T1000 (cell line): ENCODE measurements at places on chromosomes 5 and 9.
A peak's percentile ranks its signal among the peaks of the same experiment; 100 is the strongest.

- DNase-seq = no peak
Observed at GRCh38 chr5:125137535-125137934, 391.1 kb upstream of the ZNF608 start.

- DNase-seq = no peak
Observed at GRCh38 chr9:115717711-115718173, 435.8 kb upstream of the PAPPA start.

DNA sequence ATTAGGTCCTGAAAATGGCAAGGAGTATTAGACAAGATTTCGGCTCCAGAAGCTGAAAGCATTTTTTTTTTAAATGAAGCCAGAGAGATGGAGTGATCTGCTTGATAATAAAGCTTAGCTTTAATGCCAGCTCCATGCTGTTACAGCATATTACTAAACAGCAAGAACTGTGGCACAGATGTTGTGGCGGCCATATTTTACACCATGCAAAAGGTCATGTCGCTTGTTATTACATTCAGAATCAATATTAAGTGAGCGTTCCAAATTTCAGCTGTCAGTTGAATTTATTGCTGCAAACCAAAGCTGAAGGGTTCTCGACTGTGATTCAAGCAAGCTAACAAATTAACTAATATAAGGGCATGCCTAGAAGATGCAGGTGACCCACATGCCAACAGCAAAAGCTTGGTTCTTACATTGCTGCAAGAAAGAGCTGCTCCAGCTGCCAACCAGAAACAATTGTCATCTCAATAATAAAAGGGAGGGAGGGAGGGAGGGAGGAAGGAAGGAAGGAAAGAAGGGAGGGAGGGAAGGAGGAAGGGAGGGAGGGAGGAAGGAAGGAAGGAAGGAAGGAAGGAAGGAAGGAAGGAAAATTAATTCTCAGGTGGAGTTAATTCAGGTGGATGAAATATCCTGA, 517.7 kb upstream of the WWC1 start:
- no peak for DNase-seq

DNA sequence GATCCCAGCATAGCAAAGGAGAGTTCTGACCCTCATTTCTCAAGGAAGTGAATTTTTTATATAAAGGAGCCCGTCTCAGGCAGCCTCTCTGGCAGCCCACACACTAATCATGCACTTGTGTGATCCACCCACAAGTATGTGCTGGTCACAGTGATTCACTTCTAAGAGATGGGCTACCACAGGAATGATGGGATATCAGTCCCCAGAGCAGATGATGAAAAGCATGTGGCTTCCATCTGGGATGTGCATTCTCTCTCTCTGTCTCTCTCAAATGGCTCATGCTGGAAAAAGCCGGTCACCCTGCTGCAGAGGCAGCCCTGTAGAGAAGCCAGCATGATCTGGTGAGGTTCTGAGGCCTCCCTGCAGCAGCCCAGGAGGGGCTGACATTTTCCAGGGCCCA, 74.2 kb upstream of the ADCY2 start:
- no peak for DNase-seq

- no peak for DNase-seq
Observed at GRCh38 chr9:134030821-134031470, 5.7 kb downstream of the BRD3OS start.

GRCh38 chr5:142200387-142200786, 91.8 kb downstream of the NDFIP1 start:
- no peak for DNase-seq

- DNase-seq = no peak
Observed at GRCh38 chr5:137954131-137954879, 65.0 kb downstream of the PKD2L2 start.

DNA sequence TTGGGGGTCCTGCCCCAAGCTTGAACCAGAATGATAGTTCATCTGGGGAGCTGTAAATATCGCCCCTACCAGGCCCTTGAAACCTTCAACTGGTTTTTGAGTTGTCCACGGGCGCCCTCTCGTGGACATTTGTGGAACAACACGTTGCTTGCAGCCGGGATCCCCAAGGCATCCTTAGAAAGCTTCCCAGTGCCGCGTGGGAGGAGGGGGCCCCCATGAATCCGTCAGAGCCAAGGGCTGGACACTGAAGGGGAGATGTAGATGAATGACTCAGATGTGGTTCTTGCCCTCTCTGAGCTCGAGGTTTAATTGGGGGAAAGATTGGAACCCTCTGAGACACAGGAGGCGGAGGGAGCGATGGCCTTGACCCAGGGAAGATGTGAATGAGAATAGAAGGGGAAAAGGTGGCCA, 31.8 kb upstream of the ORM1 start:
- peak; percentile 61 for DNase-seq

DNA sequence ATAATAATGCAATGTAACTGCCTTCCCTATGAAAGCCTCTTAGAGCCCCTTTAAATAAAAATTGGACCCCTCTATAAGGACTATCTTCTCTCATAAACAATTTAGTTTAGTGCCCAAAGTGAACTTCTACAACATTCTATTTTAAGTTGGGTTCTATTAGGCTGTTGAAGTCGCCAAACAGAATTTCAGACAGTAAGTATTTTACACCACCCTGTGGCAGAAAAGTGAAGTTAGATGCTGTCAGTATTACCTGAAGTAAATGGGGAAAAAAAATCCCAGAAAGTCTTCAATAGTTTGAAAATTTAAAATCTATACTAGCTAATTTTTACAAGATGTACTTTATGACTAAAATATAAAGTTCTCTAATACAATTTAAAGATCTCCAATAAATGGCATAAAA, 29.5 kb downstream of the CAAP1 start:
- no peak for DNase-seq

DNA sequence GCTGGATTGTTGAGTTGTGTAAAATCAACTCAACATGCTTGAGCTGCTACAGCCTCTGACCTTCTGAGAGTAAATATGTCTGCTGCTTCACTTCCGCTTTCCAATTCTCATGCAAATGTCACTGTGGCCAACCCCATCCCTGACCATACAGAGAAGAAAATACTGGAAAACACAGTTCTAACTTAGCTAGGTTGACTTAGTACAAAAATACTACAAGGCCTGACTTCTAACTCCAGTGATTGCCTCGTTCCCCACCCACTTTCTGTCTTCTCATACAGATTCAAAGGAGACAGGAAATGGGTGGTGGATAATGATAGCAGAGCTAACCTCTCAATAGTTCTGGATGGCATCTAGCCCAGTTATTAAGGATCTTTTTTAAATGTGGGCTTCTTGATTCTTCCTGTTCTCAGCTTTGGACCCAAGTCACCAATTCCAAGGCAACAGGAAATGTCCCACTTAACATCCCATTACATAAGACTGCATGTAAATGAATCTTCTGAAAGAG, 226.6 kb upstream of the SLC24A2 start:
- no peak for DNase-seq

DNA sequence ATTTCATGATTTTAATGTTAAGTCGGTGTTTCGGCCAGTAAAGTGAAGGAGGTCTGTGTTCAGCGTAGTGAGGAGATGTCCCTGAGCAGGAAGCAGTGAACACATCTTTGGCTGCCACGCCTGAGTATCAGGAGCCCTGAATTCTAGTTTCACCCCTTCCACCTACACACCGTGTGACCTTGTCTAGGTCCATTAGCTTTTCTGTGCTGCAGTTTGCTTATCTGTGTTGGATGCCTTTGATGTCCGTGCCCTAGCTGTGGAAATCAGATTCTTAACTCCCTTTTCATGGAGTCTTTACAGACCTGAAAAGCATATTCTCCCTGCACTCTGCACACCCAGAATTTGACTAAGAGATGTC, 601 bp downstream of the FBXO38 start:
- no peak for DNase-seq

DNA sequence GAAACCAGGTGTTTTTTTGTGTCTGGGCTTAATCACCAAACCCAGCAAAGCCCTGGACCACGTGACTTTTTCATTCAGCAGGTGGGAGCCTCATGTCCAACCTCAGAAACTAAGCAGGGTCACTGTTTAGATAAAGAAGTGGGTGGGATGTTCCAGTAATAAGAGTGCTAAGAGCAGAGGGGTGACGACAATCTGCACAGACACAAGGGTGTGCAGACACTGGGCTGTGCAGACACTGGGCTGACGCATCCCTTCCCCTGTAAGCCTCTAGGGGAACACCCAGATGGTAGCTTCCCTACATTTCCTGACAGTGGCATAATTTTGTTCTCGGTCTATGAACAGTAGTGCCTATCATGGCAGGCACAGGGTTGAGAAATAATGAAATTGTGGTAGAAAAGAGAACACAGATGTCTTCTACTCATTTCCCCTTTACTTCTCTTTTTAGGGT, 85.1 kb downstream of the SAXO1 start:
- DNase-seq = no peak

DNA sequence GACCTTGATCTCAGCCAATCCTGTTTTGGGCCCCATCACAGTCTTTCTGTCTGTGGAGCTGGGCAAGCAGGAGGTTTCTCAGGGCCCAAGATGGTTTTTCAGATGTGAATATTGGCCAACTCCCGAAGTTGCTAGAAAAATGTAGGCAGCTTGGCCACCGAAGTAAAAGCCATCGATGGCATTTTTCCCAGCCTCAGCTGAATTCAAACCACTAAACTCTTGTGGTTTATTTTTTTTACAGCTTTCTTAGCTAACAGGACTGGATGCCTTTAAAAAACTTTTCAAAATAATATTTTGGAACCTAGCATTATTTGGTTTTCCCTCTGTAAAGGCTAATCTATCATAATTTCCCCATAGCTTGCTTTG, 102.5 kb upstream of the ERCC6L2 start:
- no peak for DNase-seq

- DNase-seq = no peak
Observed at GRCh38 chr5:65828022-65828896, 98.1 kb upstream of the ERBIN start.

DNA sequence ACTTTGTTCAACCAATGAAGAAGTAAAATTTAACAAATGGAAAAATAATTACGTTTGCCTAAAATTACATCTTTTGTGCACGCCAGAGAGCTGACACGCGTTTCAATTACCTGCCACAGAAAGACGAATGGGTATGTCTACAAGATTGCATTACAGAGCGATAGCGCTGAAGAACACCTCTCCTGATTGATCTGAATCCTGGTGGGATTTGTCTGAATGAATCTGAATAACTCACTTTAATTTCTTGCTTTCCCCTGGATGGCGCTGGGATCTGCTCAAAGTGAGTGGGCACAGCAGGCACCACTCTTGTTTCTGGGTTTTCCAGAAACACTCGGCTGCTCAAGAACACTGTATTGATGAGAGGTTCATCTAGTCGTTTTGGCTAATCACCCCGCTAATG, 148.8 kb upstream of the TBC1D2 start:
- DNase-seq = no peak

GRCh38 chr9:87433853-87434252, 63.8 kb upstream of the DAPK1 start:
- DNase-seq = no peak

DNA sequence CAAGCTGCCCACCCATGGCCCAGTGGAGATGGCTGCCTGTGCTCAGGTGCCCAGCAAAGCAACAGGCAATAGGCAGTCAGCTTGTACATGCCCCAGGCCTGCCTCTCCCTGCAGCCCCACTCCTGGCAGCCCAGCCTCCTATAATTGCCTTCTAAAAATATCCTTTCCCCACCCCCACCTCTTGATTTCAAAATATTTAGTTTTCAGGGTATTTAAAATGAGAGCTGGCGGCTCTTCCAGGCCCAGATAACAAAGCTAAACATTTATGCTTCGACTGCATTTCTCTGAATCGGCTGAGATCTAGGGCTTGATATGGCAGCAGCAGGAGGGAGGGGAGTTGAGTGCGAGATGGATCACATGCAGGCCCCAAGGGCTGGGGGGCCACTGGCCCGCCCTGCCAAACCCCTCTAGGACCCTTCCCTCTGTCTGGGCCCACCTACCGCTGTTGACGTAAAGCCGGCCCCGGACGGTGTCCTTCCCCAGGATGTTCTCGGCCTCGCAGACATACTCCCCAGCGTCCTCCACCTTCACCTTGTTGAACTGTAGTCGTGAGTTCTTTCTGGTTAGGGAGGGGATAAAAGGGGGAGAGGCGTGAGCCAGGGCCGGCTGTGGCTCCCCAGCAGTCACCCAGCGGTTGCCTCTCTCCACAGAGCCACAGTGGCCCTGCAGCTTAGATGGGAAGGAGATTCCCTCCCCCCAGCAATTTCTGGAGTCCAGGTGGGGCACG, 85.0 kb downstream of the PSD2 start:
- DNase-seq = no peak

DNA sequence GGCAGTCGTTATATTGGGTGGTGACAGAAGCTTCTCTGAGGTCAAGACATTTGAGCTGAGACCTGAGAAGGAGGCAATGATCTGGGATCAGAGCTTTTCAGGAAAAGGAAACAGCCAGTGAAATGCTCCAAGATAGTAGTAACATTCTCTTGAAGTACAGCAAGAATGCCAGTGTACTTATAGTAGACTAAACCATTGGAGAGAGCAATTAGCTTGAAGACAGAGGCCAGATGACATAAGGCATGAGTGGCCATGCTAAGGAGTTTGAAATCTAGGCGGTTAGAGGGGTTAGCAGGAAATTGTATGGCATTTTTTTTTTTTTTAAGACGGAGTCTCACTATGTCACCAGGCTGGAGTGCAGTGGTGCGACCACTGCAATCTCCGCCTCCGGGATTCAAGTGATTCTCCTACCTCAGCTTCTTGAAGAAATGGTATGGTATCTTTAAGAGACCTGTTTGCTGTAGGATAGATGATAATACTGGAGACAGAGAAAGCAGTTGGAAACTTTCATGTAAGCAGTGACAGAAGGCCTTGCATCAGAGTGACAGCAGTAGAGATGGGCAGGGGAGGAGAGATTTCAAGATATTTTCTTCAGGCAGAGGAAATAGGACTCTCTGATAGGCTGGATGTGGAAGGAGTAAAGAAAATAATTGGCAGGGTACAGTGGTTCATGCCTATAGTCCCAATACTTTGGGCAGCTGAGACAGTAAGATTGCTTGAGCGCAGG, 482.2 kb upstream of the PAPPA start:
- no peak for DNase-seq

- no peak for DNase-seq
Observed at GRCh38 chr5:79448336-79448735, 65.6 kb downstream of the HOMER1 start.

DNA sequence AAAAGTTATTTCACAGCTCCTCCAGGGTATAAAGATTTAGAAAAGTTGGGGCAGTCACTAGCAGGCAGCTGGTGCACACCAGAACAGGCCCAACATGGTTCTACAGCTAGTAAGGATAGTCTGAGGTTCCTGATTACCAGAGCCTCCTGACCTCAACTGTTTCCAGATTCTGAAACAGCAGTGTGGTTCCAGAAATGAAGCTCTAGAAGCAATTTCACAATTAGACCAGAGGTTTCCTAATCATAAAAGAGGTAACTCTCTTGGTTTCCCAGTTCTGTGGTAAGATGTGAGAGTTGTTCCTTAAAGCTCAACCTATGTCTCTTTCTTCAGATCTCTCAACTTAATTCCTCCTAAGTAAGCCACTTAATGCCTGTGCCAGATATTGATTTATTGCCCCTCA, 11.9 kb downstream of the AGTPBP1 start:
- DNase-seq = no peak

- no peak for DNase-seq
Observed at GRCh38 chr9:80797831-80798688, 891.3 kb downstream of the TLE1 start.

GRCh38 chr9:76571743-76572146, 112.8 kb downstream of the GCNT1 start:
- DNase-seq = no peak
